ENCODE measurements at places on chromosomes 12 and 14.
A peak's percentile ranks its signal among the peaks of the same experiment; 100 is the strongest.

- peak; percentile 83 for DNase-seq
- H3K27ac ChIP-seq, result peak overlapping the region; percentile 88
These were observed 34.1 kb downstream of the TMCC3 start for GRCh38 chr12:94616203-94616729.

GRCh38 chr14:63039866-63040265, 5.4 kb downstream of the KCNH5 start:
- DNase-seq, result no peak
- no peak overlapping the region for H3K27ac ChIP-seq
- H3K27me3 ChIP-seq, result peaks cover 23% of the 10 kb centered on the region
- no peaks in the 10 kb centered on the region for H3K4me1 ChIP-seq

DNA sequence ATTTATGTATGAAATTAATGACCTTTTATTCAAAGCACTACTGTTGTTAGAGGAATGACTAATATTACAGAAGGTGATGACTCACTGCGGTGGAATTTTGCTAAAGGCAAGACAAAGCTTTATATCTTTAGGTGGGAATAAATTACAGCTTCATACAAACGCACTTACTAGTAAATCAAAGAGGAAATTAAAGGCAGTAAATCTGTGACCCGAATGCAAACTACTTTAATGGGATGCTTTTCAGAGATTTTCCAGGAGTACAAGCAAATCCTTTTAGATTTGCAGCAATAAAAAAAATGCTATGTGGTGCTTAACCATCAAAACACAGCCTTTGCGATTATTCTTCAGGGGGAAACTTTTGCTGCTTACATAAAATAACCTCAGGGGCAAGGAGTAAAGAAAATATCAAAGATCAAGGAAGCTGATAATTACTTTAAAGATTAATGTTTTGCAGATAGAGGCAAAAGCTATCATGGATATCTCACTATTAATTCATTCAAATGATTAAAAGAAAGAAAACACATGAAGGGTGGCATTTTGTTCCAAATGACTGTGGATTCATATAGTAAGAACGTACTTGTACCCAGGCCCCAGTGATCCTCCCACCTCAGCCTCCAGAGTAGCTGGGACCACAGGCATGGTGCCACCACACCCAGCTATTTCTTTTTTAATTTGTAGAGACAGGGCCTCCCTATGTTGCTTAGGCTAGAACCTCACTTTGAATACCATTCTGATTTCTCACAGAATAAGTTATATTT, 98.9 kb downstream of the DENND5B start:
- no peaks in the 10 kb centered on the region for H3K27me3 ChIP-seq
- H3K36me3 ChIP-seq, result no peaks in the 10 kb centered on the region
- no peak for DNase-seq
- peaks cover 16% of the 10 kb centered on the region for H3K4me1 ChIP-seq

DNA sequence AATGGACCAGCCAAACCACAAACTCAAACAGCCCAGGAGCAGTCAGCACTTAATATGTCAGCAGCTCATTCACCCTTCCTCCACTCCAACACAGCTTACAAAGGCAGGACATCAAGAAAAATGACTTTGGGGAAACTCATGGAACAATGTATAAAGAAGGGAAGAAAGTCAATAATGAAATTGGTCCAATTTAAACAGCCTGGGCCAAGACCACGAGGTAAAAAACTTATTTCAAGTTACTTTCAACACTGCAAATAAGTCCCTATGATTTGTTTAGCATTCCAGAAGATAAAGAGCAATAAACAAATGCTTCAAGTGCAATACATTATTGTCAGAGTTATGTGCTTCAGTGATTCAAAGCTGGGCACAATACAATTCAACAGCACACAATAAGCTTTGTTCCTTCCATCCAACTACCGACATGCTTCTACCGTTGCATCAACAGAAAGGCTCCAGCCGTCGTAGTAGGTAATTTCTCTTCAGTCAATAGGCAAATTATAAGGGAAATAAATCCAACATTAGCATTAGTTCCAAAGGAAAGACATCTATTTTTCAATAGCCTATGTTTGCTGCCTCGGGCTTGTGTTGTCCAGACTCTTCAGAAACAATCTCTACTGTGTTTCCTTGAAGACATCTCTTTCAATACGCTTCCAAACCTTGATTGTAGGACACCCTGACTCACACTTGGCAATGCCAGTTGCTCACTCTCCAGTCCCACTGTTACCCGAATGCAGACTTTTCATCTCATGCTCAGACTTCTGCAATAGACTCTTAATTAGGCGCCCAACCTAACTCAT, 225.7 kb downstream of the NUAK1 start:
- H3K4me1 ChIP-seq, result no peaks in the 10 kb centered on the region
- no peak overlapping the region for H3K4me3 ChIP-seq
- no peak overlapping the region for H3K27ac ChIP-seq

DNA sequence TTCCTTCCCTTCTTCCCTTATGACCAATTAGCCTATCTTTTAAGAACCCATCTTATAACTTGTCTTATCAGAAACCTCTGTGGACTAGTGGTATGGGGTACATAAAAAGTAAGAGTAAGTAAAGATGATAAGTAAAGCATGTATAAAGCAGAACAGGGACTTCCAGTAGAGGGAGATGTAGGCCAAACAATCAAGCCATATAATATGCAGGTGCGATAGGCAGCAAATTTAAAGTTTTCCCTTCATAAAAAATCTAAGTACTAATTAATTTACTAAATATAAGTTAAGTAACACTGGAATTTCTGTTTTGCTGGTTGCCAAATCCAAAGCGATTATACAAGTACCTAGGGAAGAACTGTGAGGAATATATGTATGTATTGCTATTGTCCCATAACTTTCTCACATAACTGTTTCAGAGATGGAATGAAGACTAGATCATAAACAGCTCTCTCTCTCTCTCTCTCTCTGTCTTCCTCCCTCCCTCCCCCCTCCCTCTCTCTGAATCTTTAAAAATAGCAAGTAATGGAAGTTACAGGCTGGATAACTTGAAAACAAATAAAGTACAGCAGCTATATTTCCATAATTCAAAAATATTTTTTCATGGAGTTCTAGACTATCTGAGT, 25.7 kb downstream of the METTL25 start:
- no peak overlapping the region for H3K4me3 ChIP-seq
- no peaks in the 10 kb centered on the region for H3K27me3 ChIP-seq
- H3K27ac ChIP-seq, result no peak overlapping the region

- H3K27ac ChIP-seq, result no peak overlapping the region
- no peaks in the 10 kb centered on the region for H3K36me3 ChIP-seq
- H3K4me1 ChIP-seq, result no peaks in the 10 kb centered on the region
- no peaks in the 10 kb centered on the region for H3K27me3 ChIP-seq
- H3K4me3 ChIP-seq, result no peak overlapping the region
These were observed 11.3 kb upstream of the GNG2 start for GRCh38 chr14:51849097-51849496.

DNA sequence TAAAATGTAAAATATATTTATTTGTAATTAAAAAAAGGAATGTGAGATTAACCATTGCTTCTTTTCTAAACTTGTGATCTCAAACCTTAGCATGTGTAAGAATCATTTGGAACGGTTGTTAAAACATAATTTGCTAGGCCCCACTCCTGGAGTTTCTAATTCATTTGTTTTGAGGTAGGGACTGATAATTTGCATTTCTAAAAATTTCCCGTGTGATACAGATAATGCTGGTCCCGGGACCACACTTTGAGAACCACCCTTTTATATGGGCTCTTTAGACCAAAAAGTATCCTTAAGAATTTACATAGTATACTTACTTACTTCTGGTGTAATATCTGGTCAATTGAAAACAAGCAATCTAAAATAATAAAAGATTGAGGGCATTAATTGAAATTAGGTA, 10.9 kb upstream of the SYT10 start:
- no peak overlapping the region for H3K27ac ChIP-seq
- no peaks in the 10 kb centered on the region for H3K4me1 ChIP-seq
- H3K4me3 ChIP-seq, result no peak overlapping the region

DNA sequence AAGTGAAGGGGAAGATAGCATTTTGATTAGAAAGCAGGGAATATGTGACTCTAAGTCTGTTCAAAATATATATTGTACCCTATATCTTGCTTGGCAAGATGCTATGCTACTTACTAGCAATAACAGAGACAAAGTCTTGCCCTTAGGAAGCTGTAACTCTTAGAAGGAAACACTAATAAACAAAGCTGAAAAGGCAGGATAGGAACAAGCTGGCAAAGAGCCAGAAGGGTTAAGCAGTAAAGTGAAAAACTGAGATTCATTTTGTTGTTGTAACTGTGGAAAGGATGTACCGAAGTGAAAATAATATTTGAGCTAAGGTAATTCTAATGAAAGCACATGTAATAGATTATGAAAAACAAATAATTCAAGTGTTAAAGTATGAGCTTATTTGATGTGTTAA, 527.1 kb upstream of the FLRT2 start:
- H3K36me3 ChIP-seq, result no peaks in the 10 kb centered on the region
- H3K4me3 ChIP-seq, result no peak overlapping the region
- no peaks in the 10 kb centered on the region for H3K27me3 ChIP-seq
- no peak overlapping the region for H3K27ac ChIP-seq
- no peaks in the 10 kb centered on the region for H3K4me1 ChIP-seq
- no peak for DNase-seq

- no peaks in the 10 kb centered on the region for H3K36me3 ChIP-seq
- H3K27ac ChIP-seq, result no peak overlapping the region
- DNase-seq, result no peak
- no peak overlapping the region for H3K4me3 ChIP-seq
- H3K4me1 ChIP-seq, result peaks cover 38% of the 10 kb centered on the region
These were observed 6.0 kb downstream of the CHPT1 start for GRCh38 chr12:101703487-101703886.

DNA sequence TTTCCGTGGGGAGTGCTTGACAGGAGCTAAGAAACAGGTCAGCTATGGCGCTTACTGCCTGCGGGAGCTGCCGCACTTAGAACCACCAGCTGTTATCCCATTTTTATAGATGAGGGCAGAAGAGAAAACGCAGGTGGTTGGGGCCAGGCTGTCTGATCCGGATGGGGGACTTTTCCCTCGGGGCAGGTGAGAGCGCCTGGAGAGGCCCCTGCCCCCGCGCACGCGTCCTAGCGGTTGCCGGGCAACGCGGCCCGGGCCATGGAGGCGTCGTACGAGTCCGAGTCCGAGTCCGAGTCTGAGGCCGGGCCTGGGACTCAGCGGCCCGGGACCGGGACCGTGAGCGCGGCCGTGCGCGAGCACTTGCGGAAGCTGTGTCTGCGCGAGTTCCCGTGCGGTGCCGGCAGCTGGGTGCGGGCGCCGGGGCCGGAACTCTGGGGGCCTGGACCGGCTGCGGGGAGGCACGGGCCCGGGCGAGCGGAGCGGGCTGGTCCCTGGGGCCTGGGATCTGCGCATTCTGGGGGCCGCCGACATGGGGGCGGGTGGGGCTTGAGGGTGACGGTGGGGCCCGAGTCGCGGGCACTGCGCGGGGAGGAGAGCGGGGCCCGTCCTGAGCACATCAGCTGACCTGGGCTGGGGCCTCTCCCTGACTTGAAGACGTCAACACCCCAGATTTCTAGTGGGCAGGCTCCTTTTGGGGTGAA, at the start of gene LRRC43:
Gene LRRC43, plus strand, starts transcription at position 237 of the 701 bp plus-strand sequence. Its CDS starts 22 bp downstream, at position 259.
- no peaks in the 10 kb centered on the region for H3K27me3 ChIP-seq
- no peak for DNase-seq
- H3K4me1 ChIP-seq, result no peaks in the 10 kb centered on the region
- H3K36me3 ChIP-seq, result no peaks in the 10 kb centered on the region
- peak within 1 kb of the TSS; percentile 64 for H3K4me3 ChIP-seq

GRCh38 chr12:22282283-22282682, 52.2 kb downstream of the ST8SIA1 start:
- H3K36me3 ChIP-seq, result no peaks in the 10 kb centered on the region
- no peaks in the 10 kb centered on the region for H3K4me1 ChIP-seq
- no peaks in the 10 kb centered on the region for H3K27me3 ChIP-seq
- H3K27ac ChIP-seq, result peak overlapping the region; percentile 49

DNA sequence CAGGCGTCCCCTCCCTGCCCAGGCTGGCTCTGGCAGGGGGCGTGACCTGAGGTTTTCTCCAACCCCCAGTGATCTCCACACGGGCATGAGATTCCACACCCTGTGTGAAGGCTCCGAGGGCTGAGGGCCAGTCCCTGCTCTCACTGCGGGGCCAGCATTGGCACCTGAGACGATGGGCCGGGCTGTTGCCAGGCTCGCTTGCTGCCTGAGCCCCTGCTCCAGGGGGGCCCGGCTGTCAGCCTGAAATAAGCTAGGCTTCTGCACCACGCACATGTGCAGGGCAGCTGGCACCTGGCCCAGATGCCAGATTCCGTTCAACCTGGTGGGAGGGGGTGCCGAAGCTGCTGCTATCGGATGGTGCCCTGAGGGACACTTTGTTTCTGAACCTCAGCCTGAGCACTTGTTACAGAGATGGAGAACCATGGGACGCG, 196.5 kb upstream of the PRMT8 start:
- no peak overlapping the region for H3K27ac ChIP-seq
- H3K4me3 ChIP-seq, result no peak overlapping the region
- peaks cover 10% of the 10 kb centered on the region for H3K4me1 ChIP-seq
- no peak for DNase-seq
- no peaks in the 10 kb centered on the region for H3K36me3 ChIP-seq

DNA sequence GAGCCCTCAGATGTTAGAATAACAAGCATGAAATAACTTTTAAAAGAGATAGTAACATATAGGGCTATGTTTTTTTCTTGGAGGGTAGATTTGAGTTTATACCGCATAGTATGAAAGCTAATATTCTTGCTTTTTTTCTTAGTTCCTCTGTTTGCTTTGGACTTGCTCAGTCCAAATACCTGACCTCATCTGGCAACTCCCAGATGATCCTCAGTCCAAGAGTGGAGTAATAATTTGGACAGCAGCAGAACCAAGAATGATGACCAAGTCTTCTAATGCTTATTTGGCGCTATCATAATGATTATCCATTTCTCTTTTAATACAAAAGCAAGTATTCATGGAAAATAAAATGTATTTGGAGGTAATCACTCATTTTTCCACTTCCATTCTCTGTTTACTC, 45.6 kb downstream of the GUCY2C start:
- peaks cover 3% of the 10 kb centered on the region for H3K4me1 ChIP-seq
- no peaks in the 10 kb centered on the region for H3K27me3 ChIP-seq
- DNase-seq, result no peak
- H3K36me3 ChIP-seq, result no peaks in the 10 kb centered on the region

DNA sequence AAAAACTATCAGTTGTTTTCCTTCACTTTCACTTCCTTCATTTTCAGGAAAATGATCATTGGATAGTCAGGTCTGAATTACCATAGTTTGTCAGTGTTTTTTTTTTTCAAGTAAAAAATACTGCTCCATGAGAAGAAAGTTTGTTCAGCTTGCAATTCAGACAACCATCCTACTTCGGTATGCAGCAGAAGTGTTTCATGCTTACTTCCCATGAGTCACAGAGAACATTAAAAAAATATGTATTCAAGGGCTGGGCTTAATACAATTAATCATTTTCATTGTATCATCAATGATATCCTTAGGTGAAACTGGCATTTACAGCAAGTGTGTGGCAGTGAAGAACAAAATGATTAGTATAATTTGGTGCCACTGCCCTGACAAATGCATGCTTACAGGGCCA, 21.6 kb downstream of the PYM1 start:
- no peak overlapping the region for H3K27ac ChIP-seq
- no peaks in the 10 kb centered on the region for H3K27me3 ChIP-seq
- no peak for DNase-seq

GRCh38 chr12:20718294-20718693, 23.2 kb downstream of the SLCO1C1 start:
- no peaks in the 10 kb centered on the region for H3K27me3 ChIP-seq
- no peak for DNase-seq
- no peaks in the 10 kb centered on the region for H3K4me1 ChIP-seq
- no peak overlapping the region for H3K27ac ChIP-seq
